ENCODE measurements at places on chromosomes 2 and 18. TPM values are rescaled to one million over a fixed set of nuclear protein-coding genes. Genes with fewer than 3 reads are reported as not detected.

The TMEM178A gene
- 4.9 TPM for total RNA-seq

The TACR1 gene
- total RNA-seq = 3.0 TPM

The WNT6 gene
- total RNA-seq = 5.5 TPM

The COLEC11 gene
- 2.1 TPM for total RNA-seq

The RNU2-63P gene
- total RNA-seq = not detected

The TBR1 gene
- total RNA-seq = not detected

The CYP27A1 gene
- total RNA-seq = 26.3 TPM

The IL1RN gene
- total RNA-seq = 0.83 TPM

The SLC23A3 gene
- 0.23 TPM for total RNA-seq

The TRIM43 gene
- total RNA-seq = not detected

The ELOA2 gene
- total RNA-seq = not detected

The DYSF gene
- total RNA-seq = 17.5 TPM

The GNAL gene
- 13.3 TPM for total RNA-seq

The CFAP210 gene
- not detected for total RNA-seq

The LANCL1 gene
- total RNA-seq = 29.9 TPM

Measured in esophagus muscularis mucosa (tissue), 4 donors.